Aorta (tissue), 5 donors: ENCODE measurements at places on chromosomes 7 and 10. TPM values are rescaled to one million over a fixed set of nuclear protein-coding genes. Genes with fewer than 3 reads are reported as not detected.

DNA sequence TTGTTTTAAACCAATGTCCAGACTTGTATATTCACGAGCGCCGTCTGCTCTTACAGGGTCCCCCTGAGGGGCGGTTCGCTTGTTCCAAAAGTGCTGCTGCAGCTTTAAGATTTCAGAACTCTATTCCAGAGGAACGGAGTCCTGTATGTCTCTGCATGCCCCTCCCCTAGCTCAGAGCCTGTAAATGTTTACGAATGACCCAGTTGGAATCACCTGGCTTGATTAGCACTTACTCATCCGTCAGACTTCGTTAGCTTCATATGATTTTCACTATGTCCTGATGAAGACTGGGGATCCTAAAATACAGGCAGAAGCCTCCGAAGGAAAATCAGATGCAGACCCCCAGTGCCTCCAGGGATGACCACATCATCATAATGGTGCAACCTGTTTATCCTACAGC lies 4.5 kb upstream of the CHST15 start:
- no peak for DNase-seq

DNA sequence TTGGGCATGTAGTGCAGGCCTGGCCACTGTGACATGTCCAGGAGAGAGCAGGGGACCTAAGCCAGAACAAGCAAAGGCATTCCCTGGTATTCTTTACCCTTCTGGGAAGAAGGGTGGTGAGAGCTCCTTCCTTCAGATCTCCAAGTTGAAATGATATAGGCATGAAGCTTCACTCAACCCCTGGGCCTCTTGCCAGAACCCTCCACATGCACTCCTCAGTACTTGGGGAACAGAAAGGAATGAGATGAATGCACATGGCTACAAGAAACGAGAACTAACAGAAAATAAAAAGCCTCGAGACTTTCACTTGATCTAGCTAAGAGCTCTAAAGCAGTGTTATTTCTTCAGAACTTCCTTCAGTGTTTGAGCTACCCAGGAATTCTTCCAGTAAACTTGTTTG lies 262.2 kb downstream of the ETV1 start:
- DNase-seq: no peak

GRCh38 chr10:44382981-44383748 lies 1.7 kb downstream of the CXCL12 start:
- DNase-seq: peak; percentile 43

DNA sequence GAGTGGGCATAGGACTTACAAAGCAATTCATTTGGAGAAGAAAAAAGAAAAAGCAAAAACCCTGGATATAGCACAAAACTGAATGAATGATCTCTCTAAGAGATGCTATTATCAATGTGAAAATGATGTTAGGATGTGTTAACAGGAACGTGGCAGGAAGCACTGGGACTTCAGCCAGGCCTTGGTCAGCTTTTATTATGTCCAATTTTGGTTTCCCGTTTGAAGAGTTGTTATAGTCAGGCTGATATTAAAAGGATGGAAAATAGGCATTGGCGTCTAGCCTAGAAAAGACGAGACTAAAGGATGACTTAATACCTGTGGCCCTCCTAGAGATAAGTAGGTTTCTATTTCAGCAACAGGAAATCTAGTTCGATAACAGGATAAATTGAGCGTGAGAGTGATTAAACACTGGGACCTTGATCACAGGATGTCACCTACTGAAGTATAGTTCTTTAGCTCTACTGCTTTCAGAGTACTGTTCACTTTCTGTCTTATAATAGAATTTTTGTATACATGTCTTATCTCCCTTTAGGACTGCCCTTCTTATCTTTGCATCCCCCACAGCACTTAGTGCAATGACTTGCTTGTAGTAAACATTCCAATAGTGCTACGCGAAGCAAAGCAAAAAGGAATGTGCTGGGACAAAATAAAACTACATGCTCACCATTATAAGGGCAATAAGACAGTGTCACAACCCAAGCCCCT lies 99.8 kb upstream of the AGBL3 start:
- peak; percentile 58 for DNase-seq

DNA sequence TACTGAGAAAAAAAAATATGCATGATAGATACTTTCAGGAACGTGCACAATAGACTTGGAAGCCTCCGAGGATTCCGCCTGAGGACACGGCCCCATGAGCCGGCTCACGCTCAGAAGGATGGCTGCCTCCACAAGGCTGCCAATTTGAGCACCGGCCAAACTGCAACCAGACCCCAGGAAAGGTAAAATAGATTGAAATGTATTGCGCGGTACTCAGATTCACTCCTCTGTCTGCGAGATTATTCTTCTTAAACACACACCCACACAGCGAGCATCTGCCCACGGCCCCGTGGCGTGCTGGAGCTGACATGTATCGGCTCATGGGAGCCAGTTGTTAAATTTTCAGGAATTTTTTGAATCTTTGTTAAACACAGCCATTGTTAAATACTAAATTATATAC lies 653.2 kb upstream of the MKI67 start:
- DNase-seq: no peak

GRCh38 chr7:158407581-158408317 lies 179.9 kb downstream of the PTPRN2 start:
- no peak for DNase-seq

DNA sequence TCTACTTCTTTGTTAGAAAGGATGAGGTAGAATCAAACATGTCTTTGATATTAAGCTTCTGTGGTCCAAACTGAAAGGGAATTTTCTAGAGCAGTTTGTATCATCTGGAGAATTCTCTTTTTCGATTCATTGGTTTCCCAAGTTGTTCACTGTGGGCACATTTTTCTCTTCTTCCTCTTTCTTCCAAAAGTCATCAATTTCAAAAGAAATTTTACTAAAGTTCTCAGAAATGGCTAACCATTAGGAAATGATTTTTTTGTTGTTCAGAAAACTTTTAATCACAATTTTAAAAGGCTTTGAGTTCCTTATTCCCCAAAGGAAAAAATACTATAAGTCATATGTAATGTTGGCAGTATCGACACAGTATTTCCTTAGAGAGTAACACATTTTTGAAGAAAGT lies 28.3 kb upstream of the CCDC6 start:
- no peak for DNase-seq

- DNase-seq: no peak
Measured at GRCh38 chr7:20030915-20031362, 186.2 kb downstream of the MACC1 start.

- DNase-seq: no peak
Measured at GRCh38 chr7:87944547-87944946, 10.5 kb downstream of the ADAM22 start.

DNA sequence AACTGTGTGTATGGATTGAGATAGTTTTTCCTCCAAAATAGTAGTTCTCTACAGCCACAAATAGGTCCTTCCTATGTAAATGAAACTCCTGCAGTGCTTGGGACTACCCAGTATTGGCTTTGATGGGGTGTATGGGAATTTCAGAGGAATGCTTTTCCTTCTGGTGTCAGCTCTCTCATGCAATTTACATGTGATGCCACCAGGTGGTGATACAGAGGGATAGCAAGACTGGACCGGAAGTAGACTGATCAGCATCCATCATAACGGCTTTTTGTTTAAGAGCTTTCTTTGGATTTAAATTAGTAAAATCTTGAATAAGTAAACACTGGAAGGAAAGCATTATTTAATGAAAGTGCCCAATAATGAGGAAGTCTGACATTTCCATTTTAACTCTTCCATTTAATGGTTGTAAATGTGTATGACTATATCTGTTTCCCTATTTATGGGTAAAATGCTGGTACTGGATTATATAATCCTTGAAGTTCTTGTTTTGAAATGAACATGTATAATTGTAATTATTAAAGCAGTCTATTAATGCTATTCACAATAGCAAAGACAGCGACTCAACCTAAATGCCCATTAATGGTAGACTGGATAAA lies 22.7 kb downstream of the DYNC1I1 start:
- no peak for DNase-seq

GRCh38 chr7:151301471-151302462 lies 39.8 kb upstream of the NUB1 start:
- DNase-seq: no peak

DNA sequence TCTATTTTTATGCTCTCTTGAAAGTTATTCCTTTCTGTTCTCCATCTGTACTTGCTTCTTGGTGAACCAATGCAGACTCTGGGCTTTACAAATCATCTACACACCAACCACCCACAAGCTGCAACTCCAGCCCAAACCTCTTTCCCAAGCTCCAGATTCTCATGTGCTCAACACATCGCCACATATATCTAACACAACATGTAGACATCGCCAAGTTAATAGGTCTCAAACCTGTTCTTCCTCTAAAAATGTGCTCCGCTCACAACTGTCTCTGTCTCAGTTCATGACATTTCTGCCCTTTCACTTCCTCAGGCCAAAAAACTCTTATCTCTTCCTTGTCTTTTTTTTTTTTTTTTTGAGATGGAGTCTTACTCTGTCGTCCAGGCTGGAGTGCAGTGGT lies 95.7 kb upstream of the EEPD1 start:
- DNase-seq: no peak

- DNase-seq: no peak
Measured at GRCh38 chr7:43942997-43943396, 16.8 kb downstream of the UBE2D4 start.

The GNG11 gene
- 24.9 TPM for total RNA-seq

The OR2A42 gene
- not detected for total RNA-seq
